Activated naive CD4-positive, alpha-beta T cell treated with anti-CD3 and anti-CD28 coated beads for 36 hours (primary cell): ENCODE measurements at places on chromosomes 12 and 14. TPM values are rescaled to one million over a fixed set of nuclear protein-coding genes. Genes with fewer than 3 reads are reported as not detected.

DNA sequence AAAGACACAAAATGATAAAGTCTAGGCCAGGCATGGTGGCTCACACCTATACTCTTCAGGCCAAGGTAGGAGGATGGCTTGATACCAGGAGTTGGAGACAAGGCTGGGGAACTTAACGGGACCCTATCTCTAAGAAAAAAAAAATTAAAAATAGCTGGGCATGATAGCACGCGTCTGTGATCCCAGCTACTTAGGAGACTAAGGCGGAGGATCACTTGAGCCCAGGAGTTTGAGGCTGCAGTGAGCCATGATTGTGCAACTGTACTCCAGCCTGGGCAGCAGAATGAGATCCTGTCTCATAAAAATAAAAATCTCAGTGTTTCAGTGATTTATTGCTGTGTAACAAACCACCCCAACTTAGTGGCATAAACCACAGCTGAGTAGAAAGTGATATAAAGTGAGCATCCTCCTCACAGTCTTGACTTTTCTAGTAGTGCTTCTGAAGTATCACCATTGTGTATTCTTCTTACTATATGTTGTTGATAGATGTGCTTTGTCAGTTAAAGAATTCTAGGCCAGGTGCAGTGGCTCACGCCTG is 10.6 kb upstream of the ATF1 start:
- H3K36me3 ChIP-seq, result peaks cover 4% of the 10 kb centered on the region
- H3K27ac ChIP-seq, result no peak overlapping the region
- no peaks in the 10 kb centered on the region for H3K27me3 ChIP-seq
- no peaks in the 10 kb centered on the region for H3K4me1 ChIP-seq

GRCh38 chr12:4434706-4435425 is 10.7 kb downstream of the FGF6 start:
- peaks cover 3% of the 10 kb centered on the region for H3K27me3 ChIP-seq
- H3K4me1 ChIP-seq, result peaks cover 3% of the 10 kb centered on the region
- DNase-seq, result no peak
- no peak overlapping the region for H3K27ac ChIP-seq

- no peaks in the 10 kb centered on the region for H3K36me3 ChIP-seq
- H3K4me1 ChIP-seq, result peaks cover 41% of the 10 kb centered on the region
- no peaks in the 10 kb centered on the region for H3K27me3 ChIP-seq
- H3K4me3 ChIP-seq, result peak overlapping the region; percentile 39
These were observed 15.7 kb upstream of the FBRSL1 start for GRCh38 chr12:132474237-132474741.

BHLHE41 gene
- total RNA-seq, result not detected

CAPZA3 gene
- total RNA-seq, result not detected

DNA sequence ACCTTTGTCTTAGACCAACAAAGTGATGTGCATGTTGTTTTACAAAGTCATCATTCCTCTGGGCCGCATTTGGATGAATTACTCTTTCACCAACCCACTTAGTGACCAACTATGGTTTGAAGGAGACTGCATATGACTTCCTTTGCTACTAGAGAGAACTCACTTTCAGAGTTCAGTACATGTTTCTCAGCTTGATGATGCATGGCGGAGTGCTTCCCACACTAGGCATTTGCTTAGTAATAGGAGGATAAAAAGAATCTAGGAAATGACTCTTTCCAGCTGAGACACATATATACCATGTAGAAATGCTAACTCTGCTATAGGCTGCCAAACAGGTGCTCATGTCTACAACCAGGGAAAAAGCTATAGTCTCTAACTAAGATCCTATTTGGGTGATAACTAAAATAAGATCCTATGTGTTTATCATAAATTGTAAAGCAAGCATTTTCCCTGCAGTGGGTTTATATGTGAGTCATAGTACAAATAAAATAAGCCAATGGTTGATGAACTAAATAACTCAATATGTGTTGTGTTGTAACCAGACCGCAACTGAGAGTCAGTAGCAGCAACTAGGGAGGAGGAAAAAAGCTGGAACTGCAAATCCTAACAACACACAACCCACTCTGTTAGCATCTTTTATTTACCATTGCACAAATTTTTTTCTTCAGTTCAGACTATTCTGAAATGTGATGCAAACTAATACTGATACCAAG is 87.2 kb downstream of the TSPAN8 start:
- no peak overlapping the region for H3K4me3 ChIP-seq
- no peak for DNase-seq
- no peaks in the 10 kb centered on the region for H3K4me1 ChIP-seq
- H3K27ac ChIP-seq, result no peak overlapping the region

DNA sequence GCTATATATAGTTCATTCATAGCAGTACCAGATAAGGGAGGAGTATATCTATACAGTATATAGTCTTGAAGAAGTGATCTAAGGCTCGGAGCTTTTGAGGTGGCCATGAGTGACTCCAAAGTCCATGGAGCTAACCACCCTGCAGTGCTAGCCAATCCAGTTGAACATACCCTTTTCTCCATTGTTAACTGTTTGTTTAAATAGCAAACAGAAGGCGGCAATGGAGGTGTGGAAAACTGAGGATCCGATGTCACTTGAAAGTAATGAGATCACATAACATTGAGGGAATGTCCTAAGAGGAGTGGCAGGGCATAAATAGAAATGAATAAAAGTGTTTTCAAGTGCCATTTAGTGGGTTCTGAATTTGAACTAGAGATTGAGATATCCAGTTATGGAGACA is 12.4 kb upstream of the SNAPC1 start:
- no peaks in the 10 kb centered on the region for H3K27me3 ChIP-seq
- H3K4me3 ChIP-seq, result peak overlapping the region; percentile 75
- peak overlapping the region; percentile 44 for H3K27ac ChIP-seq
- DNase-seq, result peak; percentile 16

C14orf132 gene
- total RNA-seq, result 4.9 TPM

GRCh38 chr12:62372825-62373224 is 93.8 kb upstream of the MON2 start:
- no peak for DNase-seq
- peaks cover 34% of the 10 kb centered on the region for H3K4me1 ChIP-seq
- H3K36me3 ChIP-seq, result peaks cover 24% of the 10 kb centered on the region
- no peak overlapping the region for H3K4me3 ChIP-seq
- H3K27me3 ChIP-seq, result no peaks in the 10 kb centered on the region

- no peak overlapping the region for H3K4me3 ChIP-seq
- peaks cover 5% of the 10 kb centered on the region for H3K4me1 ChIP-seq
- DNase-seq, result no peak
- peaks cover 2% of the 10 kb centered on the region for H3K27me3 ChIP-seq
These were observed 174.5 kb downstream of the TSPAN9 start for GRCh38 chr12:3251691-3252090.

DNA sequence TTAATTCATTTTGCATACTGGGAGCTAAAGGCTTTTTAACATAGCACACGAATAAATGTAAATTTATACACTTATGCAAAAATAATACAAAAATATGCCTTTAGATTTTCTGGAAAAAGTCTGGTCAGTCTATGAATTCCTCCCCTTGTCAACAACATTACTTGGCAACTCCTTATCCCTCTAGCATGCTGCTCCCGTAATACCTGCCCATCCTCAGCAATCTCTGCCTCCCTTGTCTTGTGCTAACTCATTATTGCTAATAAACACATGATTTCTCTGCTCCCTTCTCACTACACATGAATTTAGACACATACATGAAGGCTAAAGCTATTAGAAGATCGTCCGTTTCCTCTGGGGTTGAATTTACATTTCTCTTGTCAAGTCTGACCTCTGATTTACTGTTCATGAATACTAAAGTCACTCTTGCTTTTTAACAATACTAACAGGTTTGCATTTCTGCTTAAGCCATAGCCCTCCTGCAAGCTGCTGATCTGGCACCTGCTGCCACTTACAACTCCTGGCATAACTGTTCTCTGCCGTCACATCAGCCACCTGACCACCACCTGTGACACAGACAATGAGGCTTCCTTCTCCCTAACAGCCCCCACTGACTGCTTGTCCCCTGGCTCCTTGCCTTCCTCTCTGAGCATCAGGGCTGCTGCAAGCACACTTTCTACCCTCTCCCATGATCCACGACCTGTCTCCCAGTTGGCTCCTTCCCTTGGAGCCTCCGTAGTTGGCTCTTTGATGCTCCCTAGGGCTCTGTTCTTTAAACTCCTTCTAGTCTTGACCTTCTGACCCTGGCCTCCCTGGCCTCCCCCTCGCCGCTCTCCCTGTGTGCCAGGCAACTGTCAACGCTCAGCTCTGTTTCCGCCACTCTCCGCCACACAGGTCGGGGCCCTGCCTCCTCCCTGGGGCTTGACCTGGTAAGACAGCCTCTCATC is 177.6 kb downstream of the CALM1 start:
- H3K27ac ChIP-seq, result no peak overlapping the region
- H3K4me1 ChIP-seq, result no peaks in the 10 kb centered on the region
- H3K36me3 ChIP-seq, result no peaks in the 10 kb centered on the region

- no peak overlapping the region for H3K4me3 ChIP-seq
- H3K27ac ChIP-seq, result no peak overlapping the region
- peaks cover 11% of the 10 kb centered on the region for H3K4me1 ChIP-seq
- H3K36me3 ChIP-seq, result no peaks in the 10 kb centered on the region
These were observed 4.5 kb upstream of the DPF3 start for GRCh38 chr14:72898448-72898847.

GRCh38 chr14:74963705-74964271 is 8.4 kb upstream of the PGF start:
- no peak for DNase-seq
- no peak overlapping the region for H3K4me3 ChIP-seq
- H3K27ac ChIP-seq, result no peak overlapping the region

- no peak for DNase-seq
- no peak overlapping the region for H3K4me3 ChIP-seq
- H3K27me3 ChIP-seq, result no peaks in the 10 kb centered on the region
- no peaks in the 10 kb centered on the region for H3K36me3 ChIP-seq
These were observed 151.2 kb upstream of the C14orf180 start for GRCh38 chr14:104428333-104428851.

NKX2-1 gene
- not detected for total RNA-seq

GRCh38 chr12:127822809-127823411 is 444.1 kb upstream of the TMEM132C start:
- no peaks in the 10 kb centered on the region for H3K36me3 ChIP-seq
- H3K4me1 ChIP-seq, result no peaks in the 10 kb centered on the region
- H3K27me3 ChIP-seq, result no peaks in the 10 kb centered on the region
- no peak overlapping the region for H3K27ac ChIP-seq
- DNase-seq, result no peak
- H3K4me3 ChIP-seq, result no peak overlapping the region

ART4 gene
- total RNA-seq, result not detected

DNA sequence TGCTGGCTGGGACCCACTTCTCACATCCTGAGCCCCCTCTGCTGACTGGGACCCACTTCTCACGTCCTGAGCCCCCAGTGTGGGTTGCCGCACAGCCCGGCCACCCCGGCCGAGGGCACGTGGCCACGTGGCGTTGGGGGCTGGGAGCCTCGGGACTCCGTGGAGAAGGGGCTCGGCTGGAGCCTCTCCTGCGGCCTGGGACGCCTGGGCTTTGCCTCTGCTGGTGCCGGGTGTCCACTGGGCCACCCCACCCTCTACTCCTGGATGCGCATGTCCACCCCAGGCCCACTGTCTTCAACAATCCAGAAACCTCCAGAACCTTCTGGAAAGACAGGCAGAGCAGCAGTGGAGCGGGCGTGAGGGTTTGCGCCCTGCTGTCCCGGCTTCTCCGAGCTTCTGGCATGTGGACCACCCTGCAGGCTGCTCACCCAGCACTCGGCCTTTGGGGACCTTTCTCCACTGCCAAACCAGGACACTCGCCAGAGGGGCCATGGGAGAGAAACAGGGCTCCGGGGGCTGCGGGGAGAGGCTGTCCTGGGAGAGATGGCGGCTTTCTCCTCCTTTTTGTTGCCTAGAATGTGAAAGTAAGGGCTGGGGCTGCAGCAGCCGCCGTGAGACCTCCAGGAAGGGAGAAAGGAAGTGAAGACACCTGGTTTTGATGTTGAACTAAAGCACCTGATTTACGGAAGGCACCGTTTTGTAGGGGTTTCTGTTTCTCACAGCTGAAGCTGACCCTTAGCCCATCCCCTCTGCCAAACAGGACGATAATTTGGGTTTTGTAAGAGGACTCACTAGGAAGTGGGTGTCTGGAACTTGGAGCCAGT is 30.0 kb downstream of the NOC4L start:
- no peak overlapping the region for H3K27ac ChIP-seq
- DNase-seq, result no peak
- H3K4me3 ChIP-seq, result no peak overlapping the region
- H3K36me3 ChIP-seq, result no peaks in the 10 kb centered on the region
- H3K27me3 ChIP-seq, result peaks cover 6% of the 10 kb centered on the region

- no peak for DNase-seq
- H3K27ac ChIP-seq, result no peak overlapping the region
- H3K4me1 ChIP-seq, result peaks cover 42% of the 10 kb centered on the region
- peaks cover 22% of the 10 kb centered on the region for H3K36me3 ChIP-seq
- H3K4me3 ChIP-seq, result no peak overlapping the region
These were observed 28.3 kb downstream of the ADIPOR2 start for GRCh38 chr12:1719139-1719538.

DNA sequence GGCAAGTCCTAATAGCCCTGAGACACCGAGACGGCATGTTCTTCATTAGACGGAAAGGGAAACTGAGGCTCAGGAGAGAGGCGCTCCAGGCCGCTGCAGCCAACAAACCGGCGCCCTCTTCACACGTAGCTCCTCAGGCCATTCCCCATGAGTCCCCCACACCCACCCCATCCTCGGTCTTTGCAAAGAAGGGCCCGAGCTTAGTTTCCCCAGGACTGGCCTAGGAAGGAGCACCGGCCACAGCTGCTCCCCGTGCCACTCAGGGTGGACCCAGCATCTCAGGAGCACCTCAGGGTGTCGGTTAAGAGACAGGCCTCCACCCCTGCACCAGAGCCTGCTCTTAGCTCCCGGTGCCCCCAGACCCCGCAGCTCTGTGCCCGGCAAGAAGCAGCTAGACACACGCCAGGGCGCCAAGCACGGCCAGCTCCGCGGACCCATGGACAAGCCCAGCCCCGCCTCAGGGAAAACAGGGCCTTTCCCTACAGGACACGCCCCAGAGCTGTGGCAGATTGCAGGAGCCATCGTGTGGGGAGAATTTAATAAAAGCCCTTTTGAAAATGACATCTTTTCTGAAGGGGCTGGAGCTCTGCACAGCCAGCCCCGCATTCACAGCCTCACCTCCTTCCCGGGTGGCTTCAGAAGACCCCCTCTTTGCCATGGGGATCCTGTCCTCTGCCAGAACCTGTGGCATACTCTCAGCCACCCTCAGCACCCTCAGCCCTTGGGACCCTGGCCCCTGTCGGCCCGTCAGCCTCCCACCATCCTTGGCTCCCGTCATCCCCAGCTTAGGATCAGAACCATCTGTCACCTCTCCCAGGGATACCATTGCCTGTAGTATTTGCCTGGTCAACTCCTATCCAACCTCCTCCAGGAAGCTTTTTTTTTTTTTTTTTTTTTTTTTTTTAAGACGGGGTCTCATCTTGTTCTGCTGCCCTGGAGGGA is 59.7 kb downstream of the LGMN start:
- peaks cover 15% of the 10 kb centered on the region for H3K4me1 ChIP-seq
- DNase-seq, result no peak
- no peaks in the 10 kb centered on the region for H3K27me3 ChIP-seq

DNA sequence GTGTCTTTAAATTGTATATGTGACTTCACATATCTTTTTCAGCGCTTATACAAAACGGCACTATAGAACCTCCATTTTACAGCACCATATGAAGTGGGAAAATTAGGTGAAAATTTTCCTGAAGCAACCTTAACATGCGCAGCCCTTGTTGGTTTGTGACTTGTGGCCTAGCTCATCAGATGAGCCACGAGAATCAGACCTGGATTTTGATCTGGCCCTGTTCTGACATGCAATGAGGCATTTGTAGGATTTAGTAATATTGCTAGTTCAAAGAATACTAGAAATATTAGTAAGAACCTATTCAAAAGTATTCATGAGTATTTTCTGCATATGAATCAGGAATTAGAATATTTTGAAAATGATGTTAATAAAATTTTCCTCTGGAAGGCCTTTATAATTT is 2.9 kb downstream of the CDKN1B start:
- peaks cover 52% of the 10 kb centered on the region for H3K36me3 ChIP-seq
- peak overlapping the region; percentile 98 for H3K4me3 ChIP-seq
- peaks cover 35% of the 10 kb centered on the region for H3K4me1 ChIP-seq
- DNase-seq, result no peak
- no peaks in the 10 kb centered on the region for H3K27me3 ChIP-seq
- H3K27ac ChIP-seq, result peak overlapping the region; percentile 98
